Cardiac muscle cell (in vitro differentiated cells and primary cell): ENCODE measurements at places on chromosomes 2 and 18. TPM values are rescaled to one million over a fixed set of nuclear protein-coding genes. Genes with fewer than 3 reads are reported as not detected.

- H3K4me3 ChIP-seq: no peak overlapping the region
- no peaks in the 10 kb centered on the region for H3K36me3 ChIP-seq
- H3K4me1 ChIP-seq: no peaks in the 10 kb centered on the region
- no peaks in the 10 kb centered on the region for H3K27me3 ChIP-seq
- DNase-seq: peak; percentile 43
Observed at GRCh38 chr2:139142252-139142880, 362.2 kb upstream of the NXPH2 start.

GRCh38 chr2:241776336-241777169 lies at the start of gene GAL3ST2:
Gene GAL3ST2, plus strand, starts transcription at chr2:241776822. Its CDS starts 134 bp downstream, at chr2:241776956.
- peaks cover 6% of the 10 kb centered on the region for H3K4me1 ChIP-seq
- no peak within 1 kb of the TSS for H3K27ac ChIP-seq
- H3K36me3 ChIP-seq: no peaks in the 10 kb centered on the region
- no peaks in the 10 kb centered on the region for H3K27me3 ChIP-seq
- no peak within 1 kb of the TSS for H3K4me3 ChIP-seq

The SNRNP27 gene
- polyA plus RNA-seq: 86.7 and 96.7 TPM in 2 replicates

DNA sequence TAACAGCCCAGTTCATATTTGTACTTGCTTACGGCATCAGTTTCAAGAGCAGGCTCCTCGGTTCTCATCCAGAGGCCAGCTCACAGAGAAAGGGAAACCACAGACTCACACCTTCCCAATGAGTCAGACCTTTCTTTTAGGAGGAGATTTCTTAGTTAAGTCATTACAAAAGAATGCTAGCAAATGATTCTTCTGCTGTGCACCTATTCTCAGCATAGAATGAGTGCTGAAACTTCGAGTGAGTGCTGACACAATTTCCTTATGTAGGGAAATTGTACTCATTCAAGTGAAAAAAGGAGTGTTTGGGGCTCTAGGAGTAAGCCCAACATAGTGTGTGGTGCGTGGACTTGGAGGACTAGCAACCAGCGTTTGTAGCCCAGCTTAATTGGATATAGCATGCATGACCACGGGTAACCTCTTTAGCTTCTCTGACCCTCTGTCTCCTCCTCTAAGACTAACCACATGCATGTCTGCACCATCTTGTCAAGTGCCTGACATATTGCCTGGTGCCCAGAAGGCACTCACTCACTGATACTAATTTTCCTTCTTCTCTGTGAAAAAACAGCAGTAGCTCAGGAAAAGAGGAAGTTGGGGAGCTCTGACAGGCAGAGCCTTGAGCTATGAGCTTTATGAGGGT lies 87.0 kb downstream of the ALPK2 start:
- H3K4me3 ChIP-seq: no peak overlapping the region
- peak; percentile 92 for DNase-seq
- peaks cover 83% of the 10 kb centered on the region for H3K4me1 ChIP-seq
- no peaks in the 10 kb centered on the region for H3K27me3 ChIP-seq
- H3K27ac ChIP-seq: peak overlapping the region; percentile 95

The SCN2A gene
- polyA plus RNA-seq: 0.16 TPM in 1 of 2 replicates, not detected in the other

The SLC40A1 gene
- 7.3 and 11.5 TPM in 2 replicates for polyA plus RNA-seq

GRCh38 chr18:3177902-3178687 lies 41.7 kb downstream of the MYOM1 start:
- no peak overlapping the region for H3K27ac ChIP-seq
- peaks cover 56% of the 10 kb centered on the region for H3K36me3 ChIP-seq
- peaks cover 7% of the 10 kb centered on the region for H3K4me1 ChIP-seq
- DNase-seq: no peak
- no peaks in the 10 kb centered on the region for H3K27me3 ChIP-seq

GRCh38 chr2:234098681-234099080 lies 48.2 kb downstream of the SPP2 start:
- H3K36me3 ChIP-seq: no peaks in the 10 kb centered on the region
- no peaks in the 10 kb centered on the region for H3K4me1 ChIP-seq
- H3K27me3 ChIP-seq: no peaks in the 10 kb centered on the region

GRCh38 chr2:38489846-38490245 lies 112.8 kb upstream of the ATL2 start:
- H3K4me1 ChIP-seq: no peaks in the 10 kb centered on the region
- H3K27ac ChIP-seq: no peak overlapping the region
- DNase-seq: no peak
- no peaks in the 10 kb centered on the region for H3K36me3 ChIP-seq
- H3K27me3 ChIP-seq: no peaks in the 10 kb centered on the region

DNA sequence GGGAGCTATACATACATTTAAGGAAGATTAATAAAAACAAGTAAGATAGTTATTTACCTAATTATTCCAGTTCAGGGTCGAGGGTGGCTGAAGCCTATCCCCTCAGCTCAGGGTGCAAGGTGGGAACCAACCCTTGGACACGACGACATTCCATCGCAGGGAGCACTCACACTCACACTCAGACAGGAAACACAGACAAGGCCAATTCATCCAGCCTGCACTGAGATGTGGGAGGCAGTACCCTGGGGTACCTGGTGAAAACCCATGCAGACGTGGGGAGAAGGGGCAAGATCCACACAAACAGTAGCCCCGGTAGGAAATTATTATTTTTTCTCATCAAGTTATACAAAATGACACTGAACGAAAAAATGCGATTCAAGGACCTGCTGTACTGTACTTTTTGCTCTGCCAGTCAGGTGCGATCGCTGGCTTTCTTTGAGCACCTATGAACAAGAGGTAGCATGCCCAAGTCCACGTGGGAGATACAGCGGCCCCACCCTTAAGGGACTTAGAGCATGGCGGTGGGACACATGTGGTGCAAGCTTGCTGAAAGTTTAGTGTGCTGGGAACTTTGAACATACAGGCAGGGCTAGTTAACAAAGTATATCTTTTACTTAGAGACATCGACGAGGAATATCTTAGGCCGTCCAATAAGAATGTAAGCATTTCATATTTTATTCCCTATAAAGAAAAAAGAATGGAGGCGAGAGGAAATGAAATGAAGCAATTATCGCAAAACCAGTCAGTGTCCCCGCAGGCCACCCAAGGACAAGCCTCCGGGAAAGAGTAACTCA lies 624 bp downstream of the METTL8 start:
- H3K27ac ChIP-seq: peak overlapping the region; percentile 90
- H3K4me3 ChIP-seq: peak overlapping the region; percentile 51
- H3K36me3 ChIP-seq: no peaks in the 10 kb centered on the region

The FZD7 gene
- 9.4 and 13.4 TPM in 2 replicates for polyA plus RNA-seq

GRCh38 chr2:184596819-184597411 lies 1.4 kb upstream of the ZNF804A start:
- H3K27ac ChIP-seq: no peak overlapping the region
- H3K4me1 ChIP-seq: no peaks in the 10 kb centered on the region
- H3K4me3 ChIP-seq: no peak overlapping the region
- H3K36me3 ChIP-seq: no peaks in the 10 kb centered on the region
- peaks cover 67% of the 10 kb centered on the region for H3K27me3 ChIP-seq
- no peak for DNase-seq
